ENCODE measurements at places on chromosomes 2 and 18. TPM values are rescaled to one million over a fixed set of nuclear protein-coding genes. Genes with fewer than 3 reads are reported as not detected.
A peak's percentile ranks its signal among the peaks of the same experiment; 100 is the strongest.

- no peak for DNase-seq
These were observed 404.0 kb downstream of the ADCYAP1 start for GRCh38 chr18:1308686-1309085.

DNA sequence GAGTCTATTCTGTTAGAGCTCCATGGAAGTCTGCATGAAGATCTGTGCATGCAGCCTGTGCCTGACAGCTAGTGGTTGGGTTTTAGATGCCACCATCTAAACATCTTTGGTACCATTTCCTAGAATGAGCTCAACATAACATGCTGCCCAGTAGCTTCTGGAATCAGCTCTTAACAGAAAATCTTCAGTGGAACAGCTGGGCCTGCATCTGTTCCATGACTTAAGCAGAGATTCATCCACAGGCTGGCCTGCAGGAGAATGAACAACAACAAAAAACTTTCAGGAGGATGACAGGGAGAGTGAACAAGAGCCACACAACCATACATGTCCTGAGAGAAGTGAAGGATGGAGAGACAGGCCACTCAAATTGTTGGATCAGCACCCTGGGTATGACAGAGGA is 316.6 kb downstream of the RDH14 start:
- no peak for DNase-seq

Gene ADD2
- total RNA-seq = 3.3 TPM

Gene NDUFAF7
- 21.0 TPM for total RNA-seq

Gene PASK
- 30.9 TPM for total RNA-seq

DNA sequence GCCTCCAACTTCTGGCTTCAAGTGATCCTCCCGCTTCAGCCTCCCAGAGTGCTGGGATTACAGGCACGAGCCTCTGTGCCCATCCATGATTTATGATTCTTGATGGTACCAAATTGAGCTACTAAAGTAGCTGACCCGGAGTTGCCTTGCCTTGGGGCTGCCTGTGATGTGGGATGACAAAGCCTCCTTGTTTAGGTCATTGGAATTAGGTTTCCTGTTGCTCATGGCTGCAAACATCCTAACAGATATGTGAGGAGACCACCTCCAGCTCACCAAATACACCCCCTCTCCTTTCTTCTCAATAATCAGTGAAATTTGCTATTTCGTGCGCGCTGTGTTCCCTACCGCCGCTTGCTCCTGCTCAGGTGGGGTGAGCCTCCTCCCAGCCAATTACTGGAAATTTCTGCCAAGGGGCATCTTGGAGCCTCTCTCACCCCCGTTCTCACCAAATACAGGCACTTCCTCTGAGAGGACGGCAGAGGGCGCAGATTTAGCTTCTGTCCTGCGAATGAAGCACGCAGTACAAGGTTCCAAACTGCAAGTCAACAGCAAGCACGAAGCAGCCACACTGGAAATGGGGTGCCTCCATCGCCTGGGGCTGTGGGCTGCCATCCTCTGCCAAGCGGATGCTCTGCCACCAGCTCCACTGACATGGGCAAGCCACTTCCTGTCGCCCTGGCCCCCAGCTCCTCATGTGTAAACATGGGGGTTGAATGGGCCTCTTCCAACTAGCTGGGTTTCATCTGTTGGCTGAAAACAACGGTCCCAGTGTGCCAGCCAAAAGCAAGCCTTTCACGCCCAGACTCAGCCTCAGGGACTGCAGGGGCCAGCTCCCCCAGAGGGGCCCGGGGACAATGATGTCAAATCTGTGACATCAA is 71.7 kb downstream of the NCAPH start:
- DNase-seq = peak; percentile 89

Gene TRIM54
- total RNA-seq = 0.79 TPM

- no peak for DNase-seq
These were observed 286.5 kb upstream of the SLC14A2 start for GRCh38 chr18:45328811-45329210.

GRCh38 chr18:57801325-57801724 is 1.8 kb downstream of the ATP8B1 start:
- DNase-seq = no peak

GRCh38 chr2:116511426-116511825 is 1303.1 kb upstream of the DDX18 start:
- no peak for DNase-seq

- no peak for DNase-seq
These were observed 1.1 kb downstream of the FSHR start for GRCh38 chr2:49153252-49153651.

DNA sequence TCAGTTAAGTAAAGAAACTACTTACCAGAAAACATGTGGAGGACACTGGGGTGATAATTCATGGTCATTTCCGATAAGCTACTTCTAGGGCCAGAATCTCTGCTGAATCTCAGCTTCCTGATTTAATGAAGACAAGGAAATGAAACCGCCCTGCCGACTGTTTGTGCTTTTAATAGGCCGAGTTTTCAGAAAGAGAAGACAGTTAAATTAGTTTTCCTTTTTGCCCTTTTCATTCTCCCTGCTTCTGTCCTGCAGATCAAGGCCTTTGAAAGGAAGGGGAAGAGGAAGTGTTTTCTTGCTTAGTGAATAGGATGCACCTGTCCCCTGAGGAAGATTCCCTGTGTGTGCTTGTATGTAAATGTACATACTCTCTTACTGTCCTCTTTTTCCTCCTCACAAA is 126.6 kb downstream of the SH3RF3 start:
- no peak for DNase-seq

- DNase-seq = no peak
These were observed 279.8 kb downstream of the AFF3 start for GRCh38 chr2:99862566-99862965.

- peak; percentile 40 for DNase-seq
These were observed 33.6 kb upstream of the ODC1 start for GRCh38 chr2:10481666-10482157.

DNA sequence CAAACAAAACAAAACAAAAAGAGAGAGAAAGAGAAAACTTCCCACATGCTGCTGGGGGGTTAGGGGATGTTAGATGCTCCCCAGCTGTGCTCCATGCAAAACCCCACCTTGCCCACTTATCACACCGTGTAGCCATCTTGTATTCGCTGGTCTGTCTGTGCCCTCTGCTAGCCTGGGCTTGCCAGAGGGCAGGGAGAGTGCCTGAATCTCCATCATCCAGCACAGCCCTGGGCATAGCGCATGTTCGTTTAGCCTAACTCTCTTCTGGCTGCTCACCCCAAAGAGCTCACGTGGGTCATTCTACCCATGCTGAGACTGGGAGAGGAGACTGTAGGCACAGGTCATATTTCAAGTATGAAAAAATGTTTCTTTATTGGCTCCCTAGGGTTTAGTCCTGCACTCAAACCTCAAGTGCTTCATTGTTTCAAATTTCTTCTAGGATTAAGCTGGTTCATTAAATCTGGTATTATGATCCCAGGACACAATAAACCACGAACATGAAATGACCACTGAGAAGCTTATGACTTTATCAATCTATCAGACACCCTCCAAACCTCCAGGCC is 100.5 kb downstream of the KCNF1 start:
- DNase-seq = no peak

DNA sequence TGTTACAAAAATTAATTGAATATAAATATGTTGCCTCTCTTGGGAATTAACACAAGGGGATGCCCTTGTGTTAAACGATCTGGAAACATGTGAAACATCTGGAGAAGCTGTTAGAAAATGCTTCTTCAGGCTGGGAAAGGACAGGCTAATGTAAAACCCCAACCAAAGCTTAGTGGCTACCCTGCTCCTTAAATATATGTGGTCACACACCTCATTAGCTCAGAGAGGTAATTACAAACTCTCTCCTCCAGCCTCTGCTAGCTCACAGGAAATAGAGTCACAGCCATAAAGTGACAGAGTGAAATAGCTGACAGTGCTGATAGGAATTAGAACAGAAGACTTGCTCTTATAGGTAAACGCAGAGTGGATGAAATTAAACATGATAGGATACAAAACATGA is 155.9 kb downstream of the RAB3GAP1 start:
- DNase-seq = no peak
